ENCODE measurements at places on chromosomes 5 and 9. TPM values are rescaled to one million over a fixed set of nuclear protein-coding genes. Genes with fewer than 3 reads are reported as not detected.

Gene CENPK
- polyA plus RNA-seq = 4.1 TPM

Gene SPINK4
- polyA plus RNA-seq = not detected

Gene SPZ1
- not detected for polyA plus RNA-seq

Gene PAEP
- not detected for polyA plus RNA-seq

Gene SMC5
- 3.6 TPM for polyA plus RNA-seq

Gene OLFML2A
- 6.3 TPM for polyA plus RNA-seq

Gene TEK
- polyA plus RNA-seq = 3.3 TPM

Gene COL27A1
- 0.17 TPM for polyA plus RNA-seq

Gene RMI1
- polyA plus RNA-seq = 7.6 TPM

Gene PCDHB10
- polyA plus RNA-seq = 8.4 TPM

Gene DHX29
- polyA plus RNA-seq = 7.2 TPM

Gene CACNA1B
- polyA plus RNA-seq = 13.6 TPM

Gene ANKDD1B
- not detected for polyA plus RNA-seq

Gene SHOC1
- not detected for polyA plus RNA-seq

Gene CDKN2A
- polyA plus RNA-seq = 173 TPM

Gene GHR
- polyA plus RNA-seq = 0.20 TPM

Gene TNFAIP8
- polyA plus RNA-seq = 8.9 TPM

Gene ADAMTS12
- polyA plus RNA-seq = 0.24 TPM

Gene DPM2
- 144 TPM for polyA plus RNA-seq

Gene GPR150
- 1.4 TPM for polyA plus RNA-seq

Gene C9orf50
- 3.5 TPM for polyA plus RNA-seq

Gene NR5A1
- not detected for polyA plus RNA-seq

Gene SEC61B
- 249 TPM for polyA plus RNA-seq

Gene DAB2IP
- 33.1 TPM for polyA plus RNA-seq

Gene TNFSF8
- polyA plus RNA-seq = 0.27 TPM

Gene PCDHB7
- 1.3 TPM for polyA plus RNA-seq

Gene LCN9
- polyA plus RNA-seq = not detected

Gene PCDHAC2
- 1.8 TPM for polyA plus RNA-seq

Gene SPINK7
- polyA plus RNA-seq = not detected

Gene PCDHGA1
- polyA plus RNA-seq = 4.9 TPM

Gene OBP2B
- polyA plus RNA-seq = not detected

Gene ANKRD20A1
- polyA plus RNA-seq = not detected

Gene TMEM232
- 1.6 TPM for polyA plus RNA-seq

Gene ISL1
- polyA plus RNA-seq = 156 TPM

Gene FCN1
- polyA plus RNA-seq = 2.5 TPM

Gene C5orf24
- 13.4 TPM for polyA plus RNA-seq

Gene ELAVL2
- 2.8 TPM for polyA plus RNA-seq

Gene ALDH1A1
- polyA plus RNA-seq = 31.0 TPM

Gene CCDC192
- not detected for polyA plus RNA-seq

Gene GABRA6
- polyA plus RNA-seq = not detected

Gene EPB41L4B
- polyA plus RNA-seq = 13.4 TPM

Gene ROR2
- polyA plus RNA-seq = 4.8 TPM

Gene CATSPER3
- polyA plus RNA-seq = 0.41 TPM

Gene LCN12
- polyA plus RNA-seq = 1.8 TPM

Gene UNC13B
- 22.6 TPM for polyA plus RNA-seq
